ENCODE measurements at places on chromosomes 11 and 22.

DNA sequence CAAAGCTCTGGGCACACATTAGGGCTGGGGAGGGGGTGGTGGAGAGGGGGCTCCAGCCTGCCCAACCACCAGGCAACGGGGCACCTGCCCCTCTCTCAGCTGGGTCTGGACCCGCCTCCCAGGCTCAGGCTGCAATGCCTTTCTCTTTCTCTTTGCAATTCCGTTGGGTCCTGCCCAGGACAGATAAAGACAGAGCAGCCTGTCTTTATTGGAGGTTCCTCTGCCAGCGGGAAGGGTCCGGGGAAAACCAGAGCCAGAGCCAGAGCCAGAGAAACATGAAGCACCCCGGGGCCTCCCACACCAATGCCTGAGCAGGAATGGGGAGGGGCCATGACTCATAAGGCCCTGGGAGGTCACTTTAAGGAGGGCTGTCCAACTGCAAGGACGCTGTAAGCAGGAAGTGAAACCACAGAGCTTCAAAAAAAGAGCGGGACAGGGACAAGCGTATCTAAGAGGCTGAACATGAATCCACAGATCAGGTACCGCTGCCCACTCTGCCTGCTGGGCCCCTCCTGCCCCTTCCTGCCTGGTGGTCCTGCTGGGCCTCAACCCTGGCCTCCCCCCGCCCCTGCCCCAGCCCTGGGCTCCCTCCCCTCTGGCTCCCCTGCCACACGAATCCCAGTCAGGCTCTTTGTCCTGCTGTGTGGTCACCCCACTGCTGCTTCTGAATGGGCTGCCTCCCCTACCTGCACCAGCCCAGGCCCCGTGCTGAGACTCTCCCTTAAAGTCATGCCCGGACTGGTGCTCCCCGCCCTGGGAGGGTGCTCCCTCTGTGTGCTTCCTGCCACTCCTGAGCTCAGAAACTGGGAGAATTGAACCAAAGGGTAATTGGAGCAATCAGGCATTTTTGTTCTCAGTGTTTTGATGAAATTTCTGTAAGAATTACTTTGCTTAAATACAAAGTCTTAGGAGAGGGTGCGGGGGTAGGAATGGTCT is at the start of gene APOBEC3B:
TSS of gene APOBEC3B (plus strand) at position 356 of the 936 bp plus-strand sequence. CDS start at position 463, 107 bp downstream.
- no peak for DNase-seq

DNA sequence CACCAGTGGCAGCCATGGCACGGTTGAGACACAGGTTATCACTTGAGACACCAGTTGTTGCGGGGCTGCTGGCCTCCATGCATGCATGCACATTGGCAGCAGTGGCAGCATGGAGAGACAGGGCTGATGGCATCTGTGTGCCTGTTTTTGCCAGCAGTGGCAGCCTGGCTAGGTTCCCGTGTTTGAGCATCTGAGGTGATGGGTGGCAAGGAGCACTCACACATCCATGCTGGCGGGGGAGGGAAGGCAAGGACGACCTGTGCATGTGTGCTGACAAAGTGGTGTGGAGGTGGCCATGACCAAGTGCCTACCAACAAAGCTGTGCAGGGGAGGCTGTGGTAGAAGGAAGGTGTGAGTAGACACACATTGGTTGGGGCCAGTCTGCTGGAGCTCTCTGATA is 133.5 kb downstream of the CNTN5 start:
- no peak for DNase-seq

DNA sequence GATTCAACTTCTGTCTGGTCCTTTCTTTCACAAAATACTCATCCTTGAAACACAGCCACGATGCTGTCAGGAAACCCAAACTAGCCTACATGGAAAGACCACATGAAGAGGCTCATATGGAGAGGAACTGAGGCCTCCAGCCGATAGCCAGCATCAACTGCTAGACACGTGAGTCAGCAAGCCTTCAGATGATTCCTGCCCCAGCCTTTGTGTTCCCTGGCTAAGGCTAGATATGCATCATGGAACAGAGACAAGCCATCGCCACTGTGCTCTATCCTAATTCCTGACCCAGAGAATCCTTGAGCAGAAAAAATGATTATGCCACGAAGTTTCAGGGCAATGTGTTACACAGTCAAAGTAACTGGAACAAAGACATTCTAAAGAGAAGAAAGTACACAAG is 75.5 kb downstream of the ENTHD1 start:
- DNase-seq, result no peak

DNA sequence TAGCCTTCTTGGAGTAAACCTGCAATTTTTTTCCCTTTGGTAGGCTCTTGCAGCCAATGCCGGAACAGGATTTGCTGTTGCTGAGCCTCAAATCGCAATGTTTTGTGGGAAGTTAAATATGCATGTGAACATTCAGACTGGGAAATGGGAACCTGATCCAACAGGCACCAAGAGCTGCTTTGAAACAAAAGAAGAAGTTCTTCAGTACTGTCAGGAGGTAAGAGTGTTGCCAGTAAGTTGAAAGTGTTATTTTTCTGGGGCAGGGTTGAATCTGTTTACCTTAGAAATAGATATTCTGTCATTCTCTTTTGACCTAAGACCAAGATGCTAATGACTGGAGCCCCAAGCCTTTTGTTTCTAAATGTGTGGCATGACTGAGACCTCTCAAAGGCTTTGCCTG is 39.7 kb downstream of the APLP2 start:
- DNase-seq, result no peak

DNA sequence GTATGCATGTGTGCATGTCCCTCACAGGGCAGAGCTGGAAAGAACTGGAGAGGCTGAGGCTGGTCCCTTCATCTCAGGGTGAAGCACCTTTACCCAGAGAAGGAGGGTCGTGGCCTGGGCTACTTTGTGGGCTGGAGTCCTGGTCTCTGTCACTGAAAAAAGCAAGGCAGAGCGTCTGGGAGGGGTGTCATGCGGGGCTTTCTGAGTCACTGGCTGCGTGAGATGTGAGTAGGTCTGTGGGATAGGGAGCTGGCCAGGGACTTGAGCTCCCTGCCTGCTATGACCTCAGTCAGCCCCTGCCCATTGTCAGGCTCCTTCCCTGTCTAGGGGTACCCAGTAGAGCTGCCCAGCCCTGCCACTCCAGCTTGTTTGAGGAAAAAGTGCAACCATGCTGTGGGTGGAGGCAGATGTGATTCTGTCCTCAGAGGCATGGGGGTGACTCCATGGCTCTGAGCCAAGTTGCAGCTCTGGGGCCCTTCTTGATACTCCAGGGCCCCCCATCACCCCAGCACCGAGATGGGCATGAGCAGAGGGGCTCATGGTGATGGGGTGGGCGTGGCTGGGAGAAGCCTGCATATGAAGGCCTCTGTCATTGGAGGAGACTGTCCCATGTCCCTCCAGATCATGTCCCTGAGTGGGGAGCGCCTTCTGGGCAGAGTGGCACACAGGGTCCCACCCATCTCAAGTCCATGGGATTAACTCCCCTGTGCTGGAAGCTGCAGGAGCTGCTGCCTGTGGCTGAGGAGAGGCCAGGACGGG is 27.8 kb downstream of the KCNQ1 start:
- no peak for DNase-seq

- DNase-seq, result no peak
Observed at GRCh38 chr11:131829725-131830124, 459.3 kb downstream of the NTM start.

- DNase-seq, result no peak
Observed at GRCh38 chr11:94722735-94723134, 45.4 kb upstream of the AMOTL1 start.

- DNase-seq, result no peak
Observed at GRCh38 chr11:66317322-66317722, 478 bp upstream of the CD248 start.

GRCh38 chr11:7495882-7496551 is 10.7 kb downstream of the OLFML1 start:
- no peak for DNase-seq

DNA sequence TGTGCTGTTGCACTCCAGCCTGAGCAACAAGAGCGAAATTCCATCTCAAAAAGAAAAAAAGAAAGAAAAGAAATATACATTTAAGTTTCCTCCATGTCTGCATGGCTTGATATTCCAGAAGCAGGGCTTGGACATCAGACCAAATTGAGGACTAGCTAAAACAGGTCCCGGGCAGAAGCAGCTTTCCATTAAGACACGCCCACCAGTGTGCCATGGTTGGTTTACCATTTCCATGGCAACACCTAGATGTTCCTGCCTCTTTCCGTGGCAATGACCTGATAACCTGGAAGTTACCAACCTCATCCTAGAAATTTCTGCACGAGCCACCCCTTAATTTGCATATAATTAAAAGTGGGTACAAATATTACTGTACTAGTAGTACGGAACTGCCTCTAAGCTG is 111.3 kb downstream of the NAT10 start:
- DNase-seq, result no peak

- DNase-seq, result no peak
Observed at GRCh38 chr11:127018683-127019279, 18.2 kb upstream of the KIRREL3 start.

GRCh38 chr11:17611503-17612220 is 64.6 kb downstream of the OTOG start:
- no peak for DNase-seq

GRCh38 chr22:43826142-43827002 is 14.3 kb upstream of the EFCAB6 start:
- DNase-seq, result peak; percentile 11

DNA sequence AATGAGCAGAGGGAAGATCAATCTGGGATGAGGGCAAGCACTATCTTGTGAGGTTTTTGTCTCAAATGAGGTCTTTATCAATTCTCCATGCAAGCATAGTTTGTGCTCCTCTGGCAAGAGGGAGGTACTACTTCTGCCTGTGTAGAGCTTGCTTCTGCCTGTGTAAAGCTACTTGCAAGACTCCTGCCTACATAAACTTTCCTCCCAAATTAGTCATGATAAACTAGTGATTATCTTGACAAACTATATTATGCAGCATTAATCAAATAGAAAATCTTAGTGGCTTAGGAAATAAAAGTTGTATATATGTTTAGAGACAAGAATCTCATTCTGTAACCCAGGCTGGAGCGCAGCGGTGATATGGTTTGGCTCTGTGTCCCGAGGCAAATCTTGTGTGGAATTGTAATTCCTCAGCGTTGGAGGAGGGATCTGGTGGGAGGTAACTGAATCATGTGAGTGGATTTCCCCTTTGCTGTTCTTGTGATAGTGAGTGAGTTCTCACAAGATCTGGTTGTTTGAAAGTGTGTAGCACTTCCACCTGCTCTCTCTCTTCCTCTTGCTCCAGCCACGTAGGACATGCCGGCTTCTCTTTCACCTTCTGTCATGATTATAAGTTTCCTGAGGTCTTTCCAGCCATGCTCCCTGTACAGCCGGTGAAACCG is 8.0 kb upstream of the MMP10 start:
- DNase-seq, result no peak

DNA sequence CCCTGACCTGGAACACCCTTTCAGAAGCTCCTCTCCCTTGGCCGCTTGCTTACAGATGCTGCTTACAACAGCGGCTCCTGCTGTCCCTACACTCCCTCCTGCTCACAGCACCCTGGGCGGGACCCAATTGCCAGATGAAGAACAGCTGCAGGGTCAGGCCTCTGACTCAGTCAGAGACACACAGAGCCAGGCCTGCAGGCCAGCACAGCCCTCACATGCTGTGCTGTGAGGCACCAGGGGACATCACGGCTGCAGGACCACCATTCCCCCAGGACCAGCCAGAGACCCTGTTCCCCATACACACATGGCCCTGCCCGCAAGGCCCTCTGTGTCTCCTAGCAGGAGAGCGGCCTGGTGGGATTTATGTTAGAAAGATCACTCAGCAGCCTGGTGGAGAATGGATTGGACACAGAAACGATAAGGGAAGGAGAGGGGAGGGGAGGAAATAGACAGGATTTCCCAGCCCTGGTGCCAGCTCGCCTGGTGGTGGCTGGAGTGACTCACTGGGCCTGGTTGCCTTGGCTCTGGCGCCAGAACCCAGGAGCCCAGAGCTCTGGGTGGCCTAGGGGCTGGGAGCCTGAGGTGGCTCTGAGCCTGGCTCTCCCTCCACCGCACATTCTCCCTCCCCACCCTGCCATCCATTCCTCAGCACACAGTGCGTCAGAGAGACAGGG is 6.7 kb downstream of the CAPN5 start:
- DNase-seq, result peak; percentile 76

GRCh38 chr22:31846161-31847115 is 92.6 kb downstream of the DEPDC5 start:
- DNase-seq, result peak; percentile 19

DNA sequence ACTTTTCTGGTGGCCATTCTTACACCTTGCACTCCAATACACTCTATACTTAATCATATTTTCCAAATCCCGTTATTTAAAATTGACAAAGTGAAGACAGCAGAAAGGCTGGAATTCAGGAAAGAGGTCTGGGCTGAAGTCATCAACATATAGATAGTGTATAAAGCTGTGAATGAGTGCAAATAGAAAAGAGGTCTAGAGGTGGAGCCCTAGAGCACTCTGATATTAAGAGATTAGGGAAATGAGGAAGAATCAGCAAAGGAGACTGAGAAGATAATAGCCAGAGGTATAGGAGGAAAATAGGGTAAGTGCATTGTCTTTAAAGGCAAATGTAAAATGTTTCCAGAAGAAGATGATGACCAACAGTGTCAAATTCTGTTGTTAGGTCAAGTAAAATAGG is 7.9 kb downstream of the CTR9 start:
- DNase-seq, result no peak

All from WERI-Rb-1 (cell line).